ENCODE measurements at places on chromosomes 5 and 9. TPM values are rescaled to one million over a fixed set of nuclear protein-coding genes. Genes with fewer than 3 reads are reported as not detected.

DNA sequence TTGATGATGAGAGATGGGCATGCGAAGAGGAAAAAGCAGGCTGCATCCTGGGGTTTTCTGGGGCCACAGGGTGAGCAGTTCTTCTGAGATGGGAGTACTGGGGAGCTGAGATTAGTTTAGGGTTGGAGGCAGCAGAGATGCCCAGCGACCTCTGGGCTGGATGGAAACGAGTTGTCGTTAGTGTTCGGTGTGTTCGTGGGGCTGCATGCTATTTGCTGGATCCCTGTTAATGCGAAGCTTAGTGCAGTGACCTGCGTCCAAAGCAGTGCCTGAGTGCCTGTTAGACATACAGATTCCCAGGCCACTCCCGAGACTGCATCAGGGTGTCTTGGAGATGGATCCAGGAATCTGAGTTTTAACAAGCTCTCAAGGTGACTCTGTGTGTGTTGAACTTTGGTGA lies 201.3 kb downstream of the CACNA1B start:
- no peak overlapping the region for H3K27ac ChIP-seq
- H3K36me3 ChIP-seq, result no peaks in the 10 kb centered on the region
- H3K27me3 ChIP-seq, result no peaks in the 10 kb centered on the region
- H3K4me3 ChIP-seq, result no peak overlapping the region

GHR gene
- total RNA-seq, result 17.1 TPM

DNA sequence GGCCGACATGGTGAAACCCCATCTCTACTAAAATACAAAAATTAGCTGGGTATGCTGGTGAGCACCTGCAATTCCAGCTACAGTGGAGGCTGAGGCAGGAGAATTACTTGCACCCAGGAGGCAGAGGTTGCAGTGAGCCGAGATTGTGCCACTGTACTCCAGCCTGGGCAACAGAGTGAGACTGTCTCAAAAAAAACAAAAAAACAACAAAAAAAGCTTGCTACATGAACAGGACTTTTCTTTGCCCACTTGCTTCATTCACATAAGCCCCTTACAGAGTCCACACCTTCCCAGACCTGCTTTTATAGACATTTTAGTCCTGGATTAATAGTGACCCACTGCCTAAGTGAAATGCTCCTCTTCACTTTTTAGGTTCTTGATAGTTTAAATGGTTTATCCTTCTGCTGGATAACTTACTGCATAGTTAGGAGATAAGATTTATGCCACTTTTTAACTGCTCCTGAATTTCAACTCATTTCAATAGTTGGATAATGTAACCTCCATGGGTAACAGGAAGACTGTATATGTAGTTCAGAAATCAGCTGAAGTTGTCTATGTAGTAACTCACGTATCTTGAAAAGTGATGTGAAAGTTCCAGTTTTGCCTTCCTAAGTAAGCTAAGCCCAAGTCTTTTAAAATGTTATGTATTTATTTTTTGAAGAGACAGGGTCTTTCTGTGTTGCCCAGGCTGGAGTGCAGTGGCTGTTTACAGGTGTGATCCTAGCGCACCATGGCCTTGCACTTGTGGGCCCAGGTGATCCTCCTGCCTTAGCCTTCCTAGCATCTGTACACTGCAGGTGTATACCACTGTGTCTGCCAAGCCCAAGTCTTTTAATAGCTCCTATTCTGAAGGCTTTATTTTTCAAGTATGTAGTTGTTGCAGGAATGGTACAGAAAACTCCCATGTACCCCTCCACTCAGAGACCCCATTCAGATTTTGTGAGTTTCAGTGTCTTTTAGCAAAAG lies 19.7 kb downstream of the SUB1 start:
- no peaks in the 10 kb centered on the region for H3K4me1 ChIP-seq
- H3K27ac ChIP-seq, result no peak overlapping the region
- H3K36me3 ChIP-seq, result no peaks in the 10 kb centered on the region
- H3K27me3 ChIP-seq, result no peaks in the 10 kb centered on the region

GRCh38 chr5:133754575-133755169 lies 142.3 kb upstream of the FSTL4 start:
- no peaks in the 10 kb centered on the region for H3K36me3 ChIP-seq
- no peak for DNase-seq
- no peaks in the 10 kb centered on the region for H3K4me1 ChIP-seq
